ENCODE measurements at places on chromosomes 4 and X. TPM values are rescaled to one million over a fixed set of nuclear protein-coding genes. Genes with fewer than 3 reads are reported as not detected.

GLOD5 gene
- polyA plus RNA-seq: 3.0 TPM

SHROOM2 gene
- 30.5 TPM for polyA plus RNA-seq

AREG gene
- polyA plus RNA-seq: 1.8 TPM

CHRDL1 gene
- polyA plus RNA-seq: 106 TPM

ENAM gene
- polyA plus RNA-seq: not detected
